ENCODE measurements at places on chromosomes 2 and 18. TPM values are rescaled to one million over a fixed set of nuclear protein-coding genes. Genes with fewer than 3 reads are reported as not detected.

The DTNB gene
- total RNA-seq, result 18.3 TPM

The R3HDM1 gene
- 93.8 TPM for total RNA-seq

The PAX3 gene
- total RNA-seq, result not detected

The GALR1 gene
- under 0.01 TPM for total RNA-seq

The SEC11C gene
- 59.9 TPM for total RNA-seq

The VWC2L gene
- 4.1 TPM for total RNA-seq

The RTP5 gene
- total RNA-seq, result 2.4 TPM

Measured in frontal cortex (tissue), 4 donors.